Effector CD4-positive, alpha-beta T cell (primary cell): ENCODE measurements at places on chromosomes 12 and 14.

- no peak for DNase-seq
Observed at GRCh38 chr14:53596853-53597525, 359.6 kb downstream of the BMP4 start.

GRCh38 chr12:96359328-96359727, 40.9 kb downstream of the CDK17 start:
- DNase-seq = no peak

GRCh38 chr12:57212701-57213057, 3.9 kb upstream of the NXPH4 start:
- no peak for DNase-seq

- DNase-seq = no peak
Observed at GRCh38 chr12:131817241-131817640, 11.0 kb upstream of the MMP17 start.

DNA sequence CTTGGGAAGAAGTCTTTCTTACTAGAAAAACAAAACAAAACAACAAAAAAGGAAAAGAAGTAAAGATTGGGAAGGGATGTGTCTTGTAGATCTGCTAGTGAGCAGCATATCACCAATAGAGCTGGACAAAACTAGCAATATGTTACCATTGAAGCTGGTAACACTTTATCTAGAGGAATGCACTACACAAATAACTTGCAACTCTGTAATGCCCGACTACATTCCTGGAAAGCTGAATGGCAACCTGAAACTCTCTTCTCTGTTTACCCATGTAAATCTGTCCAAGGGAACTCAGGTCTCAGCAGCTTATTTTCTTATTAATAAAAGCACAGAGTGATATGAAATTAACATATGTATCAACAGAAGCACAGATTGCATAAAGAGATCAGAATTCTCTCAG, 624.4 kb downstream of the KCNH5 start:
- DNase-seq = no peak

GRCh38 chr12:72502546-72502945, 230.4 kb downstream of the TRHDE start:
- DNase-seq = no peak

DNA sequence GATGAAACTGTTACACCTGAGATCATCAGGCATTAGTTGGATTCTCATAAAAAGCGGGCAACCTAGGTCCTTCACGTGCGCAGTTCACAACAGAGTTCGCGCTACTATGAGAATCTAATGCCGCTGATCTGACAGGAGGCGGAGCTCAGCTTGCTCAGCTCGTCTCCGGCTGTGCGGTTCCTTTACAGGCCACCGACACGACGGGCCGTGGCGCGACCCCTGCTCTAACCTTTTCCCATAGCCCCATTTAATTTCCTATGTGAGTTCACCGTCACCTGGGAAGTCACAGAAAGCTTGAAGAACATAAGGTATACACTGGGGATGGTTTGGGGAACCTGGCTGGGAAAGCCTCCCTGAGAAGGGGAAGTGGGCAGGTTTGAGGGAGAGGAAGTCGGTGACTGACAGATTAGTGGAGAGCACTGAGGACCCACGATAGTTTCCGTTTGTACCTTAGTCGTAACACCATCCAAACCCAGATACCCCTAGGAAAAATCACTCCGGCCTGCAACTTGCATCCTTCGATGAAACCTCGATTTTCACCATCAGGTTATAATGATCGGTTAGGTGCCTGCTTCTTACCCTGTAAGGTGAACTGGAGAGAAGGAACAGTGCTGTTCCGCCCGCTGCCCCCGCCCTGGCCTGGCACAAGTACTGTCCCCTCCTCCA, 2.8 kb upstream of the AAAS start:
- DNase-seq = peak; percentile 36

DNA sequence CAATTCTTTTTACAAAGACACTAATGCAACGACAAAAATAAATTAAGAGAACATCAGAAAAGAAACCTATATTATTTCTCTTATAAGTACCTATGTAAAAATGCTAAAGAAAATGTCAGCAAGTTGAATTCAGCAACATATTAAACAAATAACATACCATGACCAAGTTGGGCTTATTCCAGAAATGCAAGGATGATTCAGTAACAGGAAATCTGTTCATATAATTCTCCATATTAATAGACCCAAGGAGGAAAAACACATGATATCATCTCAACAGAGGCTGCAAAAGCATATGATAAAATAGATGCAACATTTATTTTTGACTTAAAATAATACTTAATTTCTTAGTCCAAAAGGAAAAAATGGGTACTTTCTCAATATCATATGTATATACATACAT, 25.1 kb upstream of the GPHB5 start:
- no peak for DNase-seq

DNA sequence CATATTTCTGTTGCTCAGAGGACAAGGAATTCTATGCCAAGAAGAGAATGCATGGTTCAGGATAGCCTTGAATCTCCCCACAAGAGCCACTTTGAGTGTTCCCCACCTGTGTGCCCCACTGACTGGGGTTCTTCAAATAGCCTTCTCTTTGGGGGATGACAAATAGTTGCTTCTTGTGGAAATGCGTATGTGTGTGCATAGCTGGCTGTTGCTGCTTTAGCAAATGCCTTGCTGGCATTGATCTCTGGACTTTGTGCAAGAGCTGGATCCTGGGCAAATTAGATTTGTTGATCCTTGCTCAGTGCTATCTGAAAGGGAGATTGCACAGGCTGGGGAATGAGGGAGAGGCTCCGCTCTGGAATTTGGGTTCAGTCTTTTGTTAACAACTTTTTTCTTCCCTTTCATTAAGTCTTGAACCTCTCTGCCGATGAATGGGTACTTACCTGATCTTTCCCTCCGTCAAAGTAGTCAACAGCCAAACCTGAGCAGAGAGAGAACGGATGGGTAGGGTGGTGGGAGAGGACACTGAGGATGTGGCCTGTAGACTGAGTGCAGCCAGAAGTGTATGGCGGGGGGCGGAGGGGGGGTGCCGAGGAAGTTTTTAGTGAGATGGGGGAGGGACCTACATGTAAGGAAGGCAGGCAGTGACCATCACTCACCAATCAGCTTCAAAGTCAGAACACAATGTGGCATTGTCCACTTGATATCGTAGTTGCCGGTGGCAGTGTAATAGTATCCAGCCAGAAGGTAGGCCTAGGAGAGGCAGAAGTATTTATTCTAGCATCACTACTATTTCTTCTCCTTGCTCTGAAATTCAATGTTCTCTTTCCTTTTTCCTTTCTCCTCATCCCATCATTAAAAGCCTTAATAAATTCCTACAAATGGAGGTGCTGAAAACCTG, 10.7 kb downstream of the EMG1 start:
- no peak for DNase-seq

DNA sequence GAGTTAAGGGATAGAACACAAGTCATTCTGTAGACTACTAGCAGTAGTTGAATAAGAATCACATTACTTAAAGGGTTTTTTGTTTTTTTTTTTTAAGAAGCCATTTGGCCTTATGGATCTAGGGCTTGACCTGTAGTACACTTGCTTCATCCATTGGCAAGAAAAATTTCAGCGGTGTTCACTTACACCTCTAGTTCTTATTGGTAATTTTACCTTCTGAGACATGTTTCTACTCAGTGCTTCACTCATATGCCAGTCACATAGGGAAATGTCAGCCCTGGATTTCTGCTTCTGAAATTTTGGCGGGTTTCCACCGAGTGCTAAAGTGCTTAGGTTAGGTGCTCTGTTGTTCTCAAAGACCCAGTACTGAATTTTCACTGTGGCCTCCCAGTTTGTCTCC, 72.9 kb downstream of the FRMD6 start:
- DNase-seq = no peak

GRCh38 chr12:44246482-44247105, 410.7 kb downstream of the TMEM117 start:
- DNase-seq = no peak

DNA sequence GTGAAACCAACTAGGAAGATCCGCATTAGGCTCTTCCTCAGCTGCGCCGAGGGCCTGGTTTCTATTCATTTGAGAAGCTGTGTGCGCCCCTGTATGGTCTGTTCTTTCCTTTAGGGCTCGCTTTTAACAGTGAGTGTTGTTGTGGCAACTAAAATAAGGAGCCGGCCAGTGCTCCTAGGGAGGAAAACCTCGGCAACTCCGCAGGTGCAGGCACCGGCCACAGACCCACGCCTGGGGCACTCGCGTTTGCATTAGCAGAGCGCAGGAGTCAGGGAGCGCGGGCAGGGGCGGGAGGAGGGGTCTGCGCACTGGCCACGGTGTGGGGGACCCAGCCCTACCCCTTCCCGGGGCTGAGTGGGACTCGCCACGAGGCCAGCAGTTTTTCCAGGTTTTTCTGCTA, 50.5 kb downstream of the STX2 start:
- no peak for DNase-seq

DNA sequence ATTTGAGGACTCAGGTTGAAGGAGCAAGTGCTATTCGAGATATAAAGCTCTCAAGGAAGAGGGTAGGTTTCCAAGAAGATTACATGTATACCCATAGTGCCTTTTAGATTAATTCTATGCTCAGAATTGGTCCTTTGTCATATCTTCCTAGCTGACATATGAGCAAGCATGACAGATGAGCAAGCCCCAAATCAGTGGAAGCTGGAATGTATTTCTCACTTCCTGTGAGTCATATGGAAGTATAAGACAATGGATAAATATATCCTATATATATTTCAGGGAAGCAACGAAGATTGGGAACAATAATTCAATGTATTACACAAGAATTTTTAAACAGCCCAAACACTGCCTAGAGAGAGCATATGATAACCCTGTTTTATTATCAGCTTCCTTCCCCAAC, 674.1 kb upstream of the ATXN7L3B start:
- DNase-seq = no peak

DNA sequence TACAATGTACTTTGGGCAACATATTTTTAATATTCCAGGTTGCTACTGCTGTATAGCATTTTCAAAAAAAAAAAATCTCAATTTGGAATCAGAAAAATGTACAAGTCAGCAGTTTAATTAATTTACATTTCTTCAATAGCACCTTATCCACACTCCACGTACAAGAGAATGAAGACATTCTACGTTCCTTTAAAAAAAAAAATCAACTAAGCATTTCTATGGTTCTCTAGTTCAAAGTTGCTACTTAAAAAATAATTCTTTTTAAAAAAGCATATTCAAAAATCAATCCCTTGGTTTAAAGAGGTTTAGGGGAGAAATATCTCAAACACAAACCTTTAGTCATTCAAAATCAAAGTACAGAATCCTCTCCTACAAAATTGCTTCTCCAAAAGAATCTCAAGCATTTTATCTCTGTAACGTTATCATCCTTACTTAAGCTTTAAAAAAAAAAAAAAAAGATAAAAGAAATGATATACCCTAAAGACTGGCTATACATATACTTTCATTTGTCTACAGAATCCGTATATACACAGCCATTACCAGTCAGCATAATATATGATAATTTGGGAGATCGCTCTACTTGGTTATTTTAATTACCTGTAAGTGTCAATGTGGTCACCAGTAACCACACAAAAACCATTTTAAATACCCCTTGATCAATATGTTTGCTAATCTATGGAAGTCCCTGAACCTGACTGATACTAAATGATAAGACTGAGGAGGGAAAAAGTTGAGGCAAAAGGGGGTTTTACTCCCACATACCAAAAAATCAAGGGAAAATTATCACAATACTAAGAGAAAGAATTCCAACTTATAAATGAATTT, 2.7 kb downstream of the MED13L start:
- DNase-seq = no peak

DNA sequence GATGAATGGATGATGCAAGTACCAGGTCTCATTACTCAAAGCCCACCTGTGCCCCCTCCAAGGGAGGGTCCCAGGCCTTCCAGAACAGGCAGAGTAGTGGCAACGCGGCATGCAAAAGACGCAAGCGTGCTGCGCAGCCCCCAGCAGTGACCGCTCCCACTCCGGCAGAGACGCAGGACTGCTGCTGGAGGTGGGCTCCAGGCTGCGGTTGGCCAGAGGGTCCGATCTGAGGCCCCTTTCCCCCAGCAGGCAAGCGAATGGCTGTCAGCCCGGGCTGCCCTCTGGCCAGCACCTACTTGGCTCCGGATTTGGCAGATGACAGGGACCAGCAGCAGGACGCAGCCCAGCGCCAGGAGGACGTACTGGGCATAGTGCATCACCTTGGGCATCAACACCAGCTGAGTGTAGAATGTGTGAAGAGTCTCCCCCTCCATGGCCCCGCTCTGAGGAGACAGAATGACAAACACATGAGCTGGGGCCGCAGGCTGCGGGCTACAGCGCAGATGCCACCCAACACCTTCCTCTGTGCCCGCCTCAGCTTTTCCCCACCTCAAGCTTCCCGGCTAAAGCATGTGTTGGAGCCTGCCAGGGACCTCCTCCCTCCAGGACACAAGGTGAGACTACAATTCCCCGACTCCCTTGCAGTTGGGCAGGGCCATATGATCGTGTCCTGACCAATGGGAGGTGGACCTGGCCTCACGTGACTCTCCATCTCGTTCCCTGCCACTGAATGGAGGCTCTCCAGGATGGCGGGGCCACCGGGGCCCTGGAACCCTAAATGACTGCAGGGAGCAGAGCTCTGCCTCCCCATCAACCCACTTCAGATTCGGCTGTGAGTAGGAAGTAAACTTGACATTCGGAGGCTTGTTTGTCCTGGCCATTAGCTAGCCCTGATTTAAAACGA, 77.4 kb downstream of the SCARB1 start:
- no peak for DNase-seq

DNA sequence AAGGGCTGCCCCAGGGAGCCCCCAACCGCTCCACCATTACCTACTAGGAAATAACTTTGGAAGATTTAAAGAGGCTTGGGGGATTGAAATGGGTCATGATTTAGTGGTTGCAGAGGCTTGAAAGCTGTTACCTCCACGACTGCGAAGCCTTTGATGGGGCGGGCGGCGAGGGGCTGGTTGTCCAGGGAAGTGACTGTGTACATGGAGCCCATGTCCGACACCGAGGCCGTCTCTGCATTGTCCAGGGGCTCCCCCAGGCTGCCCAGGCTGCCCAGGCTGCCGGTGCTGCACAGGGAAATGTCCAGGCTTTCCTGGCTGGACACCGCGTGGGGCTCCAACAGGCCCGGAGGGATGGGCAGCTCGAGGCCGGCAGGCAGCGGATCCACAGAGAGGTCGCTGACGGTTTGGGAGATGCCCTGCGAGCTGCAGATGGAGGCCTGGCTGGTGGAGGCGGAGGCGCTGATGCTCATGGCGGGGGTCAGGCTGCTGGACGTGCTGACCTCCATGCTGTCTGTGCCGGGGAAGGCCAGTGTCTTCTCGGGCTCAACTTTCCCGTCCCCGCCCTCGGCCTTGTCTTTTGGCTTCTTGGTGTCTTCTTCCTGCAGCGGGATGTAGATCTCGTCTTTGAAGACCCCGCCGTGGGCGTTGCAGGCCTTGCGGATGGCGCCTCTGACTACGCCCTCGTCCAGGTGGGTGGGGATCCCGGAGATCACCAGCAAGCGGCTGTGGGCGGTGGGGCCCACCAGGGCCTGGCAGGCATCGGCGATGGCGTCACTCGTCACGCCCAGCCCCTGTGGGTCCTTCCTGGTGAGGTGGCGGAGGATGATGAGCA, 58.9 kb downstream of the TRAFD1 start:
- no peak for DNase-seq

DNA sequence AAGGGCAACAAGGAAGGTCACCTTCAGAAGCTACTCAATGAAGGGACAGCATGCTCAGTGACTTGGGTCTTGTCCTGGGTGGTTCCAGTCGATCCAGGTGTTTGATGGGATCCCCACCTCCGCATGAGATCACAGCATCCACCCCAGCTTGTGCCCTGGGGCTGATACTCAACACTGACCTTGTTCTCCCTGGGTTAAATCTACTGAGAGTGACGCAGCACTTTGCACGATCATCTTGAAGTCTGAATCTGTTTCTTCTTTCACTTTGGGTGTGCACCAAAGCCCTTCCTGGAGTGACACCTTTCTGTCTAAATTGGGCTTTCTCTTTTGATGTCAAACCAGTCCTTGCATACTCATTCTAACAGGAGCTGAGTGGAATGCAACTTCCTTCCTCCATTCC, 13.8 kb downstream of the NOS1 start:
- DNase-seq = no peak

GRCh38 chr12:69007101-69007854, 74.3 kb upstream of the CPM start:
- no peak for DNase-seq
